ENCODE measurements at places on chromosomes 6 and 20.

- DNase-seq, result no peak
Observed at GRCh38 chr6:6649824-6650349, 61.4 kb downstream of the LY86 start.

GRCh38 chr6:79234150-79235022, at the start of gene HMGN3:
Gene HMGN3 (minus strand): TSS chr6:79234682.
- DNase-seq, result peak; percentile 92

DNA sequence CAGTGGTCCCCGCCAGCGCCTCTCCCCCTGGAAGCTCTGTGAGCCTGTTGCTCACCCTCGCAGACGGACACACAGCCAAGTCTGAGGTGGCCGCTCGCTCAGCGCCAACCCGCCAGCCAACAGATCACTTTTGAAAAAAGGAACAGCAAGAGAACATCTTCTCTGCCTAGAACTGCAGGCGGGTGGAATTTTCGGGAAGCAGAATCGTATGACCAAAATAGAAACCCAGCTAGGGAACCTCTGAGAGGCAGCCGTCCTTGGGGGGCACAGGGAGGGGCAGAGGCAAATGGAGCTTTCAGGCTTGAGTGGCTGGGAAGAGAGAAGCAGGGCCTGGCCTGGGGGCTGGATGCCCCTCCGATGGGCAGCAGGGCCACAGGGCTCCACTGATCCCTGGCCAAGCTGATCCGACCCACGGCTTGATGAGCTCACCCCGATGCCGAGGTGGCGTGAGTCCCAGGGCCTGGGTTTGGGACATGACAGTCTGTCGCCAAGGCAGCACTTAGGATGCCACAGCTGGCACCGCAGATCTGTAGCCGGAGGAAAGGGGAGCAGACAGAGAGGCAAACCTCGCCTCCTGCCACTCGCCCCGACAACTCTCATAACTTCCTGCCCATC, 9.8 kb downstream of the NFATC2 start:
- no peak for DNase-seq

DNA sequence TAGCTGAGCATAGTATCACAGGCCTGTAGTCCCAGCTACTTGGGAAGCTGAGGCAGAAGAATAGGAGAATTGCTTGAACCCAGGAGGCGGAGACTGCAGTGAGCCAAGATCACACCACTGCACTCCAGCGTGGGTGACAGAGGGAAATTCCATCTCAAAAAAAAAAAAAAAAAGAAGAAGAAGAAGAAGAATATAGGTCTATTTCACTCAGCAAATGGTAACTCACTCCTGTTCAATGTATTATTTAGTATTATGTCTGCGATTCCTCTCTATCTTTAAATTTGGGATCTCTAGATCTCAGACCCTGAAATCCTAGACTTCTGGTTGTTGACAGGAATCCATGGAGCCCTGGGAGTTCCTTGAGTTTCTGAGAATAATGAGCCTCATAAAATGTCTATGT, 98.6 kb downstream of the HFE start:
- no peak for DNase-seq

DNA sequence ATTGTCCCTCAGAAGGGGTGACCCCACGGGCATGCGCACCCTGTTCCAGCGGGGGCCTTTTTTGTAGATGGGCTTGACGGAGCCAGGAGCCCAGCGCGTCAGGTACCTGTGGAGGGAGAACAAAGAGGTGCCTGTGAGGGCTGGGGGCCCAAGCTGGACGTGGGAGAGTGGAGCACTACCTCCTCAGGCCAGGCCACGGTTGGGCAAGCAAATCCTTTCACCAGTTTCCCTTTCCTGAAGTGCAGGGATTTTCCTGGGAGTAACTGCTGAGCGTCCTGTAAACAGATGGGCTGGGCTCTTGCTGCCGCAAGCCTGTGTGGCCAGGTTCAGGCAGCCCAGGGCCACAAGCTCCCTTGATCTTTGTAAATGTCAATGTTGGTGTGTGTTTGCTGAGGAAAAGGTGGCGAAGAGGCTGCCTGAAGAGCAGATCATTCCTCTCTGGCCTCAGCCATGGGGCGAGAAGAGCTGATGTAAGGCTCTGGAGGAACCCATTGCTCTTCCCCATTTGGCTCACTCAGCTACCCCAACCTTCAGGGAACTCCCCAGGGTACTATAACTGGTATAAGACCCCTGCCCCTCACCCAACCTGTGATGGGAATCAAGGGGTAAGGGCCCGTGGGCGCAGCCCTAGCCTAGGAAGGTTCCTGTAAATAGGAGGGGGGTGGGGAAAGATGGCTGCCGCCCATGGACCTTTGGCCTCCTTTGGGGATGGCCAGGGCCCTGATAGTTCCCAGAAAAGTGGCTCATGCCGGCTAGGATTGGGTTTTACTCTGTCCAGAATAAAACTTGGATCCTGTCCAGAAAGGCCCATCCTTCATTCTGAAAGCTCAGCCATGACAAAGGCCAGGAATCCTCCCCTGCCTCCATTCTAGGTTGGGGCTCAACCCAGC, 15.5 kb downstream of the MRPS18A start:
- DNase-seq, result no peak

- DNase-seq, result no peak
Observed at GRCh38 chr6:103273048-103273447, 1586.7 kb downstream of the HACE1 start.

DNA sequence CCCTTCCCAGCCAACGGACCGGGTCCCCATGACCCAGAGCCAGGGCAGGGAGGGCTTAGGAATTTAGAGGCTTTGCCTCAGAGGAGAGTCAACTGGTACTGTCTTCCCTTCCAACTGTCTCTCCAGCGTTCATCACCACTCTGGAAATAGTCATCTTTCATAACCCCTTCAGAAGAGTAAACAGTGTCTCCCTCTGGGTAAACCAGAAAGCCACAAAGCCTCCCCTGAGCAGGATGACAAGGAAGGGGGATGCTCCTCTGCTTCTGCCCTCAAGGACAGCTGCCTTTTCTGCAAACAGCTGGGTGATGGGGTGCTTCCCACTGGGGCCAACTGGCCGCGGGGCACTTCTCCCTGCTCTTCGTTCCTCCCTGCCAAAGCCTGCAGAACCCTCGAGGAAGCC, 90.1 kb downstream of the PSMG4 start:
- DNase-seq, result no peak

DNA sequence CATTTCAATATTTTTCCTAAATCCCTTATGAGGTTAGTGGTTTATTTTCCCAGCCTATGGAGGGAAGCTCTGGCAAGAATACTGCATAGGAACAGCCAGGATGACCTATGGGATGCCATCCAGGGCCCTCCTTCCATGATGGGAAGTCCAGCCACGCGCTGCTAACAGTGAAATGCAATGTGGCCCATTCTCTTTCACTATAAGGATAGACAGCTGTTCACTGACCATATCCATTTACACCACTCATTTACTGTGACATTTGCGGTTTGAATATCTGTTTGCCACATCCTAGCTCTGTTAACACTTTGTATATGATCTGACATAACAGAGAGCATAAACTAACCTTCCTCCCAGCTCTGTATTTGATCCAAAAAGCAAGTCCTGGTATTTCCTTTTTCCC, 471.7 kb downstream of the CBLN4 start:
- DNase-seq, result no peak

DNA sequence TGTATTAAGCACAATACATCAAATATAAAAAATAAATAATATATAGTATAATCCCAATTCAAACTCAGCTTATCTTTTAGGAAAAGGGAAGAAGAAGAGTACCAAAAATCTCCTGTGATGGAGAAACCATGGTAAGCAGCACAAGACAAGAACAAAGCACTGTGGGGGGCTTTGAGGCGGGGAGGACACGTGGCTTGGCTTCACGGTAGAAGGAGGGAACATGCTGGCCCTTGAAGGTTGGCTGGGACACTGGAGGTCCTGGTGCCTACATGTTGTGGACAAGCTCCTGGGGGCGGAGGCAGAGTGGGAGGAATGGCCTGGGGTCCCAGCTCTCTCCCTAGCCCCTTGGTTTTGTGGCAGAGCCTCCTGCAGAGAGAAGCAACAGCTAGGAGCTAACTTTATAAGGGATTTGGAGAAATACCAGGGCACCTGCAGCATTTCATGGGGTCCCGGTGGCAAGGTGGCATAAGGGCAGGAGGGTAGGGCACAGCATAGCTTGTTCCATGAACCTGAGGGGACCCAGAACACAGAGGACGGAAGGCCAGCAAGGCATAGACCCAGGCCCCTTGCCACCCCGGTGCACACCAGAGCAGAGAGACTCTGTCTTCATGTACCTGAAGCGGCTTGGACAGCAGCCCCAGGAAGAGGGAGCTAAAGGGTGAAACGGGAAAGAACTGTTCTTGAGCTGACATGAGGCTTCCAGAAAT, 72.0 kb downstream of the LY86 start:
- DNase-seq, result no peak

DNA sequence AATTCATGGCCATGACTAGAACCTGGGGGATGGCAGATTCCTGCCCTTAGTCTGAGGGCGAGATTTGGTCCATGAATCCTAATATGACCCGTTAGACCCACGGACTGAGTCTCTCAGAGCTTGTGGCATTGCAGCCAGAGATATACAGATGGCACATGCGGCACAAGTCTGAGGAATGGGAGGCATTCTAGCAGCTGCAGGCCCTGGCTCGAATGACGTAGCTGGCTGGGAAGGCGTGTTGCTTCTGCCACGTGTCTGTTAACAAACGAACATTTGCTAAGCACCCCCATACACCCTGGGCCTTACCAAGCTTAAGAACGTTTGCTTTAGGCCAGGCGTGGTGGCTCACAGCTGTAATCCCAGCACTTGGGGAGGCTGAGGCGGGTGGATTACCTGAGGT, 68.0 kb downstream of the CD164 start:
- no peak for DNase-seq

- DNase-seq, result no peak
Observed at GRCh38 chr20:44656448-44656847, 4.9 kb upstream of the ADA start.

GRCh38 chr6:148422085-148422484, 79.4 kb downstream of the SASH1 start:
- no peak for DNase-seq

DNA sequence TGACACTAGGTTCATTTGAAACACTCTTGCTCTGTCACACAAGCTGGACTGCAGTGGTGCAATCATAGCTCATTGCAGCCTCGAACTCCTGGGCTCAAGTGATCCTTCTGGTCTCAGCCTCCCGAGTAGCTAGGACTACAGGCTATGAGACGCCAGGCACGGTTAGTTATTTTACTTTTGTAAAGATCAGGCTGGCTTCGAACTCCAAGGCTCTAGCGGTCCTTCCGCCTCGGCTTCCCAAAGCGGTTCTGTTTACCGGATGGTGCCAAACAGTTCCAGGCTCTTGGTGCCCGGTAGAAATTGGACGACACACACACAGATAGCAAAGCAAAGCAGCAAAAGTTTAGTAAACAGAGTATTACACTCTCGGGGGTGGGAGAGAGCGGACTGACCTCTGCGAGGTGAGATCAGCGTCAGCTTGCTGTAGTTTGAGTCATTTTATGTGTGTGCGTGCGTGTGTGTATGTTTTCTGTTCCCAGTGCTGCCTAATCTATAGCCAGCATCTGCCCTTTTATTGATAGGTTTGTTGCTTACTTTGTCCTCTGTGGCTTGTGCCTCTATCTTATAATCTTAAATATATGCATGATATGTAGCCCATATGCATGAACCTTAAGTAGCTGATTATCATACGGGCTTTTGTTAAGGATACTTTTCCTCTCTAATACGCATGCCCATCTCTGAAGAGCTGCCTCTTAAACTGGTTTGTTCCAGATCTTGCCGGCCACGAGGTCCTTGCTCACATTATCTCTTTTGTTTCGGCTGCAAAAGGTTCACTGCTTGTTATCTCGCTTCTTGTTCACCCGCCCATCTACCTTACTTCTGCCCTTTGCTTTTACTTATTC, 75.2 kb downstream of the OR2B2 start:
- DNase-seq, result peak; percentile 67

DNA sequence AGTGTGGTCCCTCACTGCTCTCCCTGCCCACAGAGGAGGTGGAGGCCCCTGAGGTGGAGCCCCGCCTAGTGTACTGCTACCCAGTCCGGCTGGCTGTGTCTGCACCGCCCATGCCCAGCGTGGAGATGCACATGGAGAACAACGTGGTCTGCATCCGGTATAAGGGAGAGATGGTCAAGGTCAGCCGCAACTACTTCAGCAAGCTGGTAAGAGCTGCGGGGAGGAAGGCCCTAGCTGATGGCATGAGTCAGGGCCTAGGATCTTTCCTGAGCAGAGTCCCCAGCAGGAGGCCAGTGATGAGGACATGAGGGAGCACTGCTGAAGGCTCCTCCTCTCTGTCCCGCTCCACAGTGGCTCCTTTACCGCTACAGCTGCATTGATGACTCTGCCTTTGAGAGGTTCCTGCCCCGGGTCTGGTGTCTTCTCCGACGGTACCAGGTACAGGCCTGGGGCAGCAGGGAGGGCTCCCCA, 11.2 kb downstream of the PCIF1 start:
- no peak for DNase-seq

DNA sequence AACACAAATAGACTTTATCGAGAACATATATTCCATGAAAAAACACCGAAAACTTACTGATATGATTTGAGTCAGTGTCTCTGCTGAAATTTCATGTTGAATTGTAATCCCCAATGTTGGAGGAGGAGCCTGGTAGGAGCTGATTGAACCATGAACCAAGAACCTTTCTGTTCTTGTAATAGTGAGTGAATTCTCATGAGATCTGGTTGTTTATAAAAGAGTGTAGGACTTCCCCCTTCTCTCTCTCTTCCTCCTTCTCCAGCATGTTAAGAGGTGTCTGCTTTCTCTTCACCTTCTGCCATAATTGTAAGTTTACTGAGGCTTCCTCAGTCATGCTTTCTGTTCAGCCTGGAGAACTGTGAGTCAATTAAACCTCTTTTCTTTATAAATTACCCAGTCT, 1289.3 kb upstream of the CITED2 start:
- DNase-seq, result no peak

GRCh38 chr6:157063176-157063905, 260.0 kb downstream of the TMEM242 start:
- no peak for DNase-seq

- DNase-seq, result no peak
Observed at GRCh38 chr20:16158976-16159286, 414.3 kb downstream of the KIF16B start.

DNA sequence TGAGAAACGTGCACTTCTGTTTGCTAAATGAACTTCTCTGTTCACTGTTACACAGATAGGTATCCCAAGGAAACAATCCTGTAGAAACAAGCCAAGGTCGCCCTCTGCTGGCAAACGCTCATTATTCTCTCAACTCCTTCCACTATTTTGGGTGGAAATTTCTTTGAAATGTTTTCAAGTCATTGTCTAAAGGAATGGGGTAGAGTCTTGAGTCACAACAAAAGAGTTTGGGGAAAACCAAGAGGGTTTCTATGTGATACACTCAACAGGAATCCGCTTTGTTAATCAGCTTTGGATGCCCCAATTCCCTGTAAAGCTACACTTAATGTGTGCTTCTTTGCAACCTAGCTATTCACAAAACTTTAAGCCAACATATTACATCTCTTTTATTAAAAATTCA, 4.6 kb upstream of the RAE1 start:
- peak; percentile 67 for DNase-seq

All from CD4-positive, alpha-beta T cell treated with Interleukin-2 at 100 ng/mL for 4 hours (primary cell).